ENCODE measurements at places on chromosomes 11 and 22.

- no peak for DNase-seq
Measured at GRCh38 chr11:104614961-104615360, 283.3 kb downstream of the CASP12 start.

GRCh38 chr11:91707652-91708482, 516.8 kb upstream of the FAT3 start:
- DNase-seq, result no peak

GRCh38 chr11:67422891-67423290, 5.4 kb upstream of the RPS6KB2 start:
- no peak for DNase-seq

GRCh38 chr22:36942556-36942955, 29.1 kb downstream of the CSF2RB start:
- DNase-seq, result no peak

GRCh38 chr11:35938231-35938630, 5.6 kb upstream of the LDLRAD3 start:
- no peak for DNase-seq

GRCh38 chr22:36871669-36872081, 10.9 kb downstream of the NCF4 start:
- DNase-seq, result no peak

Data from stimulated activated CD4-positive, alpha-beta T cell treated with anti-CD3 and anti-CD28 coated beads, Interleukin-1b, Interleukin-23, amount 100 ng/mL, for 24 hours (primary cell).